ENCODE measurements at places on chromosomes 6 and 20.
A peak's percentile ranks its signal among the peaks of the same experiment; 100 is the strongest.

DNA sequence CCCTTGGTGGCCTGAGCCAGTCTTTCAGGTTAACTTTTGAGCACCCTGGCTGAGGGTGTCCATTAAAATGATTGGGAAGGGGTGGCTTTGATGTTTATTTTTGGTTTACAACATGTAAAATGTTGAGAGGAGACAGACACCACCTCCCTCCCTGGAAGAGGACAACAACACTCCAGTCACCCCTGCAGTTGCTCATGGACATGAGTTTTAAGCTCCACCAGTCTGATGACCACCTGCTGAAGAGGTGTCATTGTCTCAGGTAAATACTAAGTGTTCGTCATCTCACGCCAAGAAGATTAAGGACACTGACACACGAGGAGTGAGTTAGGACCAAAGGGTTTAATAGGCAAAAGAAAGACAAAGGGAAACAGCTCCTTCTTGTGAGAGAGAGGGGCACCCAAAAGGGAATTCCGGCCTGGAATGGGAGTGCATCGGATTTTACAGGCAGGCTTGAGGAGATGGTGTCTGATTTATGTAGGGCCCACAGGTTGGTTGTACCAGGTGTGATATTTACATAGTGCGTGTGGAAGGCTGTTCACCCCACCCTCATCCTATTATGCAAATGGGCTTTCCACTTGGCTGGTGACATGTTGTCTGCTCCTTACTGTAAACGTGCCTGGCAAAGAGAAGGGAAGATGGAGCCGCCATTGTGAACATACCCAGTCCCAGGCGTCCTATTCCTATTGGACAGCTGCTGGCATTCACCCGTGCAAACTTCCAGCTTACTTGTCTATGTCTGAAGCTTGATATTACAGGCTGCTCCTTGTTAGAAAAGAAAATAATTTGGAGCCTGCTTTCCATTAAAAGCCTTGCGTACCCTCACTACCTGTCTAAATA lies 6.6 kb downstream of the HLA-B start:
- DNase-seq, result peak; percentile 31

GRCh38 chr6:41965429-41966213 lies 24.0 kb upstream of the CCND3 start:
- DNase-seq, result no peak

- no peak for DNase-seq
These were observed 26.5 kb downstream of the ANKRD6 start for GRCh38 chr6:89459501-89459900.

DNA sequence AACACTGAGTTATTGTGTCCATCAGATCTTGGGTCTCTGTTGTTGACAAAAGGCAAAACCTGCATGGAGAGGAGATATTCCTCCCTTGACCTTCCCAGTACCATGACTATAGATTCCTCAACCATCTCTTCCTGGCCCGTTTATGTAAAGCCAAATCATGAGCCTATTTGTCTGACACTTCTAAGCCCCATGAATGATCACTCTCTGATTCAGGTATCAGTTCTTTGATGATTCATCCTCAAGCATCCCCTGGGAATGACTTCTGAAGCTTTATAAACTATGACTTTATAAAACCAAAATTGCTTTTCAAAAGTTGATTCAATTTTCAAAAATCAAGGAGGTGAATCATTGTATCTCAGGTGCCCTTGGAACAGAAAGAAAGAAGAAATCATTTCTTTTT lies 78.7 kb upstream of the LOC128125822 start:
- DNase-seq, result no peak

DNA sequence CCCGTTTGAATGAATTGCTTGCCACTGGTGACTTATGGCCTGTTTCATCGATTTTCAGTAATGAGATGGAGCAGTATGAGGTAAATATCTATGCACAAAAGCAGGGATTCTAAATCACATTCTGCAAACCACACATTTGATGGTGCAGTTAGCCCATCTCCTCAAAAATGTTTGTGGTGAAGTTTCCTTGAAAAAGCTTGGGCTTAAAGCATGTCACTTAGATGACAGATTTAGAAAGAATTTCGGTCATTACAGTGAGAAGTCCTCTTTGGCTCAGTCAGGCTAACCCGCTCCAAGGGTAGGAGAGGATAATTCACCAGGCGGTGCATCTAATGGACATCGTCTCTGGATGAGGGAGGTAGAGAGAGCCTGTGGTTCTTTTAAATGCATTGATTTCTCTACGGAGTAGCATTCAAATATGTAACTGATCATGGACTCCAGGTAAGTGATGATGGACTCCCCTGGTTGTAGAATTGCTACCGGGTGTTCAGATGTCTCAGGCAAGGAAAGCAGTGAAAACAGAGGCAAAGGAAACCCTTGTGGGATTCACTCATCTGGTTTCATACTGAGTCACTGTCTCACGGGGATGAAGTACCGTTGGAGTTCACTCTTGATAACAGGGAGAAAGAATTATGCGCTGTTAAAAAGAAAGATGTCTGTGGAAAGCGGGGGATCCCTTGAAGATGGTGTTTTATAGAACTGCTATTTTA lies 65.3 kb downstream of the AIG1 start:
- no peak for DNase-seq

DNA sequence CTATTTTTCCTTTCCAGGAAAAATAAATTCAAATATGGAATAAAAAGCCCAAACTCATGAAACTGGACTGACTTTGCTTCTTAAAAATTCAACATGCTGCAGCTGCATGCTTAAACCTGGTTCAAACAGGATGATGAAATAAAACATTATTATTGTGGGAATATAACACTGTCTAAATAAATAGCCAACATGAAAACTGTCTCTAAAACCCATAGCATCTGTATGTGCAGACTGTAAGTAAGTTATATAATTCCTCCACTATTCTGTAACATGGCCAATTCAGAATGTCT lies 30.4 kb upstream of the AHI1 start:
- no peak for DNase-seq

GRCh38 chr6:25900843-25901242 lies 26.8 kb upstream of the SLC17A3 start:
- DNase-seq, result no peak

DNA sequence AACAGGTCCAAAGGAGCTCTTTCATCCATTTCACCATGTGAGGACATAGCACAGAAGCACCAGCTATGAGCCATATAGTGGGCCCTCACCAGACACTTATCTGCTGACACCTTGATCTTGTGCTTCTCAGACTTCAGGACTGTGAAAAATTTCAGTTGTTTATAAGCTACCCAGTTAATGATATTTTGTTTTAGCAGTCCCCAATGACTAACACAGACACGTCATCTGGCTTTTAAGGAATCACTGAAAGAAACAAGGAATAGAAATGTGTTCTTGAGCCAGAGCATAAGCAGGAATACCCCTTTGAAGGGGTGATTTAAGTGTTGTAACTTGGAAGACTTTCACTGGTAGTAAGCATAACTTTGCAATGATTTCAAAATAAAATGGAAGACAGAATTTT lies 214.7 kb upstream of the PTCHD4 start:
- no peak for DNase-seq

GRCh38 chr6:111258615-111259088 lies 171.3 kb downstream of the SLC16A10 start:
- DNase-seq, result no peak

- no peak for DNase-seq
These were observed 6.0 kb downstream of the CCN5 start for GRCh38 chr20:44720997-44721784.

DNA sequence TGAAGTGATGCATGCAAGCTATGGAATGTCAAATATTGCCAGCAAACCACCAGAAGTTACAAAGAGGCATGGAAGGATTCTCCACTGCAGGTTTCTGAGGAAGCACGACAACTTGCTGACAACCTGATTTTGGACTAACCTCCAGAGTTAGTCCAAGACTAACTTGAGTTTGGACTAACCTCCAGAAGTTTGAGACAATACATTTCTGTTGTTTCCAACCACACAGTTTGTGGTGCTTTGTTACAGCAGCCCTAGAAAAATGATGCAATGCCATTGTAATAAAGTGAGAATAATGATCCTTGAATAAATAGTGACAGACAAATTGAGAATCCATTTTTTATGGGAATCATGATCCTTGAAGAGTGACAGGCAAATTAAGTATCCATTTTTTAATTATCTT lies 169.9 kb upstream of the HDDC2 start:
- DNase-seq, result no peak

GRCh38 chr6:21937466-21937865 lies 343.9 kb downstream of the SOX4 start:
- DNase-seq, result no peak

Measured in CD4-positive, alpha-beta T cell treated with Interferon alpha-2 for 1 hour (primary cell).